ENCODE measurements at places on chromosomes 12 and 14.

DNA sequence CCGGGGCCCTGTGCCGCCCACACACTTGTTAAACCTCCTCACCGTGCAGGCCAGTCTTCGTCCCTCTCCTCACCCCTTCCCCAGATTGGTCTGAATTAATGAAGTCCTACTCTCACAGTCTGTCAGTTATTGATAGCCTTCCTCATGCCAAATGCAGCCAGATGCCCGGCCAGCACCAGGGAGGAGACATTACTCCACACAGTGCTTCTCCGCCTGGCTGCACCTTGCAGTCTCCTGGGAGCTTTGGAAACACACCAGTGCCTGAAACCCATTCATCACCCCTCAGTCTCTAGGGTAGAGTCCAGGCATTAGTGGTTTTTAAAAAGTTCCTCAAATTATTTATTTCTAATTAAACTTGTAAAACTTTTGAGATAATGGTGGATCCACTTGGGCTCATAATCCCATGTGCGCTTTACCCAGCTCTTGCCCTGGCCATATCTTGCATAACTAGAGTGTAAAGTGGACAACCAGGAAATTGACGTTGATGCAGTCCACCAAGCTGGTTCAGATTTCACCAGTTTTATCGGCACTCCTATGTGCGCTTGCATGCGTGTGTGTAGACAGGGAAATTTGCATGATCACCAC lies 38.2 kb upstream of the TSPAN9 start:
- DNase-seq = no peak

GRCh38 chr12:129696926-129697325 lies 206.9 kb downstream of the TMEM132D start:
- DNase-seq = no peak

- DNase-seq = peak; percentile 97
These were observed 11.1 kb upstream of the NINJ2 start for GRCh38 chr12:674272-674781.

- no peak for DNase-seq
These were observed at the start of gene KRT79 for GRCh38 chr12:52833922-52834726. TSS of gene KRT79 (minus strand) at chr12:52834311. CDS start at chr12:52834260, 51 bp downstream.

GRCh38 chr14:93160353-93160801 lies 24.3 kb downstream of the MOAP1 start:
- peak; percentile 19 for DNase-seq

Measured in activated CD4-positive, alpha-beta T cell treated with anti-CD3 and anti-CD28 coated beads, Interleukin-10, Interleukin-2, amounts not matched to agents 100 ng/mL and 50 ng/mL, durations not matched to agents 16 hours and 8 hours (primary cell).